ENCODE measurements at places on chromosomes 5 and 9.
A peak's percentile ranks its signal among the peaks of the same experiment; 100 is the strongest.

DNA sequence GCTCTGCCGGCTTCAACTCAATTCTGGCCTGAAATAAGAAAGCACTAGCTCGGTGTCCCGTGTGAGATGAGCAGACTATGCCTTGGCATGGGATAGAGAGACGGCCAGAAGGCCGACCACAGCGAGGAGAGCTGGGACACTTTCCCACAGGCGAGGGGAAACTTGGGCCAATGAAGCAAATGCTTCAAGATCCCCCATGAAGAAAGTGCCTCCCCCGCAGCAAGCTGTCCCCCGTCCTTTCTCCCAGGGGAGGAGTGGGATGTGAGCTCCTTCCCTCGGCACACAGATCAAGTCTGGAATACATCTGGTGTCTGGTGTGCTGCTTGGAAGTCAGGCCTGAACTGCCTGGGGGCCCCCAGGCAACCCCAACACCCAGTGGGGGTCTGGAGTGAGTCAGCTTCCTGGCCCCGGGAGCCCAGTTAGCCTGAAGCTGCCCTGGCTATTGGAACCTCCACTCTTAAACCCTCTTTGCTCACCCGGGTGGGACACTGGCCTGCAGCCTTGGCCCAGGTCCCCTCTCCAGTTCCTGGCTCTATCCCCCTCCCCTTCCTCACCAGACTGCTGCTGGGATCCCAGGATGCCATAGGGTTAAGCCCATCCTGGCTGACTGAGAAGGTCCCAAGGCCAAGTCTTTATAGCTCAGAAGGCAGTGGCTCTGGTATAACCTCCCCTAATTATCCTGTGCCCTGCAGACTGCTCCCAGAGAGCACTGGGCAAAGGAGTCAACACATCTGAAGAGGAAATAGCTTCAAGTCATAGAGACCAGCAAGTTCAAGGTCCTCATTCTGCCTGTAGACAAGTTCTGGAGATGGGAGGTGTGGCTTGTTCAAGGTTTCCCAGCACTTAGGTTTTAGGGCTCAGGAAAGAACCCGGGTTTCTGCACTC, 205.3 kb downstream of the TTLL11 start:
- no peak for DNase-seq

GRCh38 chr5:67620424-67621397, 424.1 kb upstream of the CD180 start:
- DNase-seq: no peak

DNA sequence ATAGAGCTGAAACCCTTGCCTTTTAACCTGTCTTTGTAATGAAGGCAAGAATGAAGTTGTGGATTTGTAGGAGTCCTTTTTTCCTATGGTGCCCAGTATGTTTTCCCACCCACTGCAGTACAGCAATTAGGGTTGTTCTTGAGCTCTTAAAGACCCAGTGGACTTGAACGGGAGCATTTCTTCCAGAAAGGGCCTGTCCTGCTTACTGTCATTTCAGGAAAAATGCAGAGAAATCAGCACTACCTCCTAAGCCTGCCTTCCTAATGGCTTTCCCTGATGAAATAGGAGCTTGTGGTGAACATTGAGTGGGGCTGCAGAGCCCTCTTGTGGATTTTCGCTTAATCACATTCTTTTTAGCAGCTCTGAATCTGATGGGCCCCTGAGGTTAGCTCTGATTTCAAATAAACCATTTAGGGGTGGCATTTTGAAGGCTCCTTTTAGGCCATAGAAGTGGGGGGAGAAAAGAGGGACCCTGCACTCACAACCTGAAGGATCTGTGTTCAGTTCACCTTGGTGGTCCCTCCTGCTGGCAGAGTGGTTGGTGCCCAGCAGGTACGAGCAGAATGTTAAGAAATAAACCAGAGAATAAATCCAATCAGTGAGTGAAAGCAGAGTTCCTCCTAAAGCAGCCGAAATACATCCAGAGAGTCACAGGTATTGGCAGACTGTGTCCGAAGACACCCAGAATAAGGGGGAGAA, 188.0 kb upstream of the KLF9 start:
- DNase-seq: peak; percentile 55

- no peak for DNase-seq
Measured at GRCh38 chr5:16916262-16916878, 19.7 kb downstream of the MYO10 start.

DNA sequence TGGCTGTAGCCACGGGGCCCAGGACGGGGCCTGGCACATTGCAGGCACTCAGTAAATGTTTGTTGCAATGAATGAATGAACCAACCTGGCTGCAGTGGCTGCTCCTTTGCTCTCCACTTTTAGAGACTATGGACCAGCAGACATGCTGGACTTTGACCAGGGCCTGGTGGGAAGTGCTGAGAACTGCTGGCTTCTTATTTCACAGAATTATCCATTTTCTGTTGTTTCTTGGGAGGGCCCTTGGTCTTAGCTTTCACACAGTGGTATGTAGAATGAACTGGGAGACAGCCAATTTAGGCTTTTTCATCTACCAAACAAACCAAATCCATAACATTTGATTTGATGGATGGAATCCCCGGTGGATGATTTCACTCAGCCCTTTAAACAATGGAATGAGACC, 78.0 kb upstream of the LHFPL2 start:
- DNase-seq: no peak

GRCh38 chr9:113941526-113941925, 65.4 kb downstream of the ZNF618 start:
- DNase-seq: no peak

- DNase-seq: no peak
Measured at GRCh38 chr5:98978528-98978927, 49.7 kb upstream of the CHD1 start.

DNA sequence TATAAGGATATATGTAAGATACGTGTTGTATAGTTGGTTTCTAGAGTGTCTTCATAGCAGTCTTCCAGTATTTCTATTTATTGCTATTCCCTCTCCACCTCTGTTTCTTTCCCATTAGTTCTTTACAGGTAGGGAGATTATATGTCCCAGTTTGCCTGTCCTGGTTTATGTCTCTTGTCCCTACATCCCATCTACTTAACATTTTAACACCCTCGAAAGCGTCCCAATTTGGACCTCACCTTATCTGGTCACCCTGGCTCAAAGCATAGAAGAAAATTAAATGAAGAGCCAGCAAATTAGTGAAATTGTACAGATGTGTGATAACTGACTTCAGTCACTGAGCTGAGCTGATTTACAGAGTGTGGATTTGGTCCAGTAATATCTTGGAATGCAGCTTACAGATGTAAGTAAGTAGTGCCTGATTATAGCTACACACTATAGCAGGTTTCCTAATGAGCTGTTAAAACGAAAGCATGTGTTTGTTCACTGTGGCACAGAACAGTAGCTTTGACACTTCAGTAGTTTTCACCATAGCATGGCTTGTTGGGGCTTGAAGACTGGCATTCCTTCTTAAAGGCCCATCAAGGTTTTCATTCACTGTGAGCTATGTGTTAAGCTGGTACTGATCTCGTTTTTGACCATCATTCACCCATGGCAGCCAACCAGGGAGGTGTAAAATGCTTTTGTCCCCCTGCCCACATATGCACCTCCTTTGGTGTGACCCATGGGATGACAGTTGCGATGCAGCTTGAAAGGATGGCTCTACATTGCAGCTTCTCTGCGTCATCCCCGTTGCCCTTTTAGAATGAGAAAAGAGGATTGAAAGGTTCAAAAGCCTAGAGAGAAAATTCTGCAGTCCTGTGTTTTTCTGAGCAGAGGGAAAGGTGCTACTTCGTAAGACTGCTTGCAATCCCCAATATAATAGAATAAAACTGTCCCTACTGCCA, 192.1 kb upstream of the DMRT1 start:
- no peak for DNase-seq

GRCh38 chr9:112094948-112095681, 80.0 kb downstream of the SUSD1 start:
- no peak for DNase-seq

GRCh38 chr5:81908771-81909170, 63.1 kb upstream of the ATG10 start:
- DNase-seq: no peak

DNA sequence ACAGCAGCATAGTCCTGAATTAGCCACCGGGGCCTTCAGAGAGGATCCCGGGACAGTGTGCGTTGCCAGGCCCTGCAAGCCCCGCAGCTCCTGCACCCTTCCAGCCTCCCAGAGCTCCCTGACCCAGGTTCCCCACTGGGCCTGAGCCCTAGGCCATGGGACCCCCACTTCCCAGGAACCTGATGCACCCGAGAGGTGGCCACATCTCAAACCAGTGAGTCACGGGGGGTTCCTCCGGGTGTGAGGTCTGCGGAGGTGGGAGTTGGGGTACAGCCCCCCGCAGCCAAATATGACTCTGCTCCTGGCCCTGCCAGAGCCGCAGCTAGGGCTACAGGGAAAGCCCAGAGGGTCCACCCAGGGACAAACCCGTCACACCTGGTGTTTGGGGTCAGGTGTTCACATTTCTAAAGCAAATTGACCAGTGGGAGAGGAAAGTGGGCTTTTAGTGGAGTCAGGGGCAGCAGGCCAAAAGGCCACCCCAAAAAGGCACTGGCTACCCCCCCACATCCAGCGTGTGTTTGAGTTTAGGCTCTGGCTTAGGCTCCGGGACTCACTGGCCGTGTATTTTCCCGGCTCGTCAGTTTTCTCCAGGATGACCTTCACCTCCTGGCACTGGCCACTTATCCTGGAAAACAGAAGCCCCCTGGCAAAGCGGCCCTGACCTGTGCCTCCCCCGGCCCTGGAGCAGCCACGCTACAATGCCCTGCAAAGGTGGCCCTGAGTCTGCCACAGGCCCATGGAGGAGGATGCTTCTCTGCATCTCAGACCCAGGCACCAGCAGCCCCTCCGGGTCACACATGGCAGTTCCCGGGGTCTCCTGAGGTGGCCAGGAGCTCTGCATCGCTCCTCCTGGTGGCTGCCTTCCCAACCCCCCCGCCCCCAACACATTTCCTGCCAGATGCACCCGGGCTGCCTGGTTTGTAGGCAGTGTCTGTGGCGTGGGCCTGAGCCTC, 17.4 kb upstream of the OBP2B start:
- no peak for DNase-seq

DNA sequence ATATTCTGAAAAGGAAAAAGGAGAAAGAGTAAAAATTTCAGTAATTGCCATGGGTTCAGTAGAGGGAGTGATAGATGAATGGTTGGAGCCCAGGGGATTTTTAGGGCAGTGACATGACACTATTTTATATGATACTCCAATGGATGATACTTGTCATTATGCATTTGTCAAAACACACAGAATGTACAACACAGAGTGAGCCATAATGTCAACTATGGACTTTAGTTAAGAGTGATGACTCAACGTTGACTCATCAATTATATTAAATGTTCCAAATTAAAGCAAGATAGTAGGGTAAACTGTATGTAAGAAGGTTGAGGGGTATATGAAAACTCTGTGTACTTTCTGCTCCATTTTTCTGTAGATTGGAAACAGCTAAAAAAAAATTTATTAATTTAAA, 586.4 kb downstream of the TAF11L14 start:
- DNase-seq: no peak

DNA sequence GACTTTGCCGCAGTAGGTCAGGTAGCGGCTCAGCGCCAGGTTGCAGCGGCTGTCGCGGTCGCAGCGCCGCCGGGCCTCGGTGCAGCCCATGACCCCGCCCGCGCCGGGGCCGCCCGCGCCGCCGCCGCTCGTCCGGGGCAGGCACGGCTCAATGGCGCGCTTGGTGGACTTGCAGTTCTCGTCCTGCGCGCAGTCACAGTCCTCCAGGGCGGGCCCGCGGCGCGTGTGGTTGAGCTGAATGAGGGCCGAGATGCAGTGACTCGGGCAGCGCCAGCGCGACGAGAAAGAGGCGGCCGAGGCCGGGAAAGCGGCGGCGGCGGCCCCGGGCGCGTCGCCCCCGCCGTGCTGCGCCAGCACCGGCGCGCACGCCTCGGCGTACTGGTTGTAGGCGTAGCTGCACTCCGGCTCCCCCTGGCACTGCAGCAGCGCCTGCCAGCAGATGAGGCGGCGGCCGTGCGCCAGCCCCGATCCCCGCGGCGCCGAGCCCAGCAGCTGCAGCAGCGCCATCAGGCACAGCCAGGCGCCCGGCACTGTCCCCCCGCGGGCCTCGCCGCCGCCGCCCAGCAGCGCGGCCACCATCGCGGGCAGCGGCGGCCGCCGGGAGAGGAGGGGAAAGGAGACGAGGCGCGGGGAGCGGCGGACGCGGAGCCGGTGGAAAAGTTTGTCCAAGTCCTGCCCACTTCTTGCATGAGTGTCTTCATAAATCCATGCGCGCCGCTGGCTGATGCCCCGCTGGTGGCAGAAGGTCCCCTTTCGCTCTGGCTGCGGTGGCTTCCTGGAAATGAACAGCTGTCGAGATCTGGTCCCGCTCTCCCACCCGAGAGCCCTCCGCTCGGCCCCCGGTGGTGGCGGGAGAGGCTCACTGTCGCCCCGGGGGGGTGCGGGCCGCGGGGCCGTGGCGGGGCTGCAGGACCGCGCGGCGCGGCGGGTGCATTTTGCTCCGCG, 833 bp downstream of the GAS1 start:
- DNase-seq: no peak

DNA sequence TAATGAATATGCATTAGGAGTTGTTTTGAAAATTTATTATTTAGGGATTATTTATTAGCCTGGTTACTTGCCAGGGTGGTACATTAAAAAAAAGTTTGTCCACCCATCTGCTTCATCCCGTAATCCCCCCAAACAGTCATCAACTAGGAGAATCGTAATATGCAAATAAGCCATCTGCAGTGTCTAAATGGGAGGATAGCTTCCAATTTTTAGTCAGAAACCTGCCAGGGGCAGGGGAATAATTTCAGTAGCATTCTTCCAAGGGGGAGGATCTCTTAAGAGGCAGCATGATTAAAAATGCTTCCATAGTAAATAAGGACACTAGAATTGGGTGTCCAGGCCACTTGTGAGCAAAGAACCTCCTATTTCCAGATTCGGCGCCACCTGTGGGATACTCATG, 43.3 kb downstream of the SH3GL2 start:
- DNase-seq: no peak

DNA sequence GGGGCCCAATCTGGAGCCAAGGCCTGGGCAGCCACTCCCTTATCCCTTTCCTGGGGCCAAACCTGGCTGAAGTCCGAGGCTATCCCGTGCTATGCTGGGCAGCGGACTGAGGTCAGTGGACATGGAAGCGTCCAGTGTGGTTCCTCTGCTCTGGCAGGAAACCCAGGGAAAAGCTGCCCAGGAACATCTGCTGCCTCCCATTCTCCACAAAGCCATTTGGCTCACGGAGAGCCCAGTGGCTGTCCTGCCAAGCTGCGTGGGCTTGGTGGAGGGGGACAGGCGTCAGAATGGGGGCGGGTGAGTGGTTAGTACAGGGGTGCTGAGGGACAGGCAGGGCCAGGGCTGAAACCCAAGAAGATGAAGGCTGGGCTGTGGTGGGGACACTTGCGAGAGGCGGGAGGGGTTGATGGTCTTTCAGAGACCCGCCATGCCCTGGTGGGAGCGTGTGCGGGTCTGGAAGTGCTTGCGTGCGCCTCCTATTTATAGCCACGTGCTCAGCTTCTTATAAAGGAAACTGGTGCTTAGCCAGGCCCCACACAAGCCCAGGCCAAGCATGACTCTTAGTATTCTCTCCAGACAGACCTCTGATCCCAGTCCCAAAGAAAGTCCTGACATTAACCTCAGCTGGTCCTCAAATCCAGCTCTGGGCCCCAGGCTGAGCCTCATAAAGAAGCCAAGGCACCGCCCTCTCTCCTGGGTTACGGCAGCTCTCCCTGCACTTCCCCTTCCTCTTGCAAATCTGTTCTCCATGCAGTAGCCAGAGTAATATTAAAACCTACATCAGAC, 9.4 kb upstream of the SLC6A7 start:
- DNase-seq: no peak

Measured in right renal cortex interstitium (tissue), 3 donors.